ENCODE measurements at places on chromosomes 3 and 15.

GRCh38 chr3:17075358-17075757 is 190.6 kb downstream of the PLCL2 start:
- DNase-seq: no peak

- DNase-seq: no peak
These were observed 26.1 kb downstream of the CMSS1 start for GRCh38 chr3:99843590-99844258.

DNA sequence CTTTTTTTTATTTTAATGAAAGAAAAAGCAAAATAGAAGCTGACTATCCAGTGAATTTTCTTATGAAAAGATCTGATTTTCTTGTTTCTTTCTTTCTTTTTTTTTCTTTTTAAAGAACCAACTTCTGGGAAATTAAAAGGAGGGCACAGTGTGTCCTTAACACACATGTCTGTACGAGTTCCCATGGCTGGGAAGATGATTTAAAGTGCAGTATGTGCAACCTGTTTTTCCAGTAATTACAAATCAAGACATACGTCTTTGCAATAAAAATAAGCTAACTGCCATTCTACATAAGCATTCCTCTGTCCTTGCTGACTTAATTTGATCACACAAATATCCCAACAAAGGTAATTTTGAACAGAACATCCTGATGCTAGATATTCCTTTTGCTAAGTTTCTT is 416.1 kb downstream of the ROBO1 start:
- DNase-seq: no peak

GRCh38 chr15:40637221-40637745 is 43.2 kb downstream of the KNL1 start:
- DNase-seq: no peak

GRCh38 chr15:26972636-26973035 is 1.7 kb downstream of the GABRG3 start:
- no peak for DNase-seq

DNA sequence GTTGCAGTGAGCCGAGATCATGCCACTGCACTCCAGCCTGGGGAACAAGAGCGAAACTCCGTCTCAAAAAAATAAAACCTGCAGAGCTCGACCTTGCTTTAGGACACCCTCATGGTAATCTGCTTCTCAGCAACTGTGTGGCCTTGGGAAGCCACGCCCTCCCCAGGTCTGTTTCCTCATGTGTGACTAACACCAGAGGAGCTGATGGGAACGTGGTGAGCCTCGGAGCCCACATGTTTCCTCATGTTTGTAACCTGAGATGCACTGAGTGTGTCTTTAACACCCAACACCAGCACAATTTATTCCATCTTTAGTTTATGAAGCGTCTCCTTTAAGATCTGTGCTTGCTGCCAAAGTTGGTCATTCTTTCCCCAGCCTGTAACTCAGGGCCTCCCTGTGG is 142.8 kb downstream of the OCA2 start:
- DNase-seq: no peak

GRCh38 chr3:128143496-128143895 is 9.8 kb upstream of the EEFSEC start:
- DNase-seq: no peak

DNA sequence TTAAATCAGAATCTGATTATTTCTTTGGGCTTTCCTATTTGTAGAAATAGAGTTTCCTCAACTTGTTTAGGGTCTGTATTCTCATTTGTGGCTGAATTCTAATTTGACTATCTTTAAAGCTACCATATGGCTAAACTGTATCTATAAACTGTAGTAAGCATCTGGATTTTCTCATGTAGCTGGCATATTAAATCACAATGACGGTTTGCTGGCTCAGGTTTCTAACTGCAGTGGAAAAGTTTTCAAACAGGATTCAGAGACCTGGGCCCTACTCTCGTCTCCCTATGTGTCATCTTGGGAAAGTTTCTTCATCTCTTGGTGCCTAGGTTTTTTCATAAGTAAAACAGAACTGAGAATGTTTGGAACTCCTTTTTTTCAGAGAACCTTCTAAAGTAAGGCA is 68.3 kb downstream of the GALK2 start:
- no peak for DNase-seq

GRCh38 chr3:123380261-123380660 is 68.6 kb downstream of the ADCY5 start:
- no peak for DNase-seq

- DNase-seq: no peak
These were observed 89.2 kb upstream of the PLCL2 start for GRCh38 chr3:16795581-16795980.
